Activated T-cell treated with anti-CD3 and anti-CD28 coated beads, Interleukin-2, amount 50 U/mL, for 1 hour (primary cell): ENCODE measurements at places on chromosomes 7 and 10.

DNA sequence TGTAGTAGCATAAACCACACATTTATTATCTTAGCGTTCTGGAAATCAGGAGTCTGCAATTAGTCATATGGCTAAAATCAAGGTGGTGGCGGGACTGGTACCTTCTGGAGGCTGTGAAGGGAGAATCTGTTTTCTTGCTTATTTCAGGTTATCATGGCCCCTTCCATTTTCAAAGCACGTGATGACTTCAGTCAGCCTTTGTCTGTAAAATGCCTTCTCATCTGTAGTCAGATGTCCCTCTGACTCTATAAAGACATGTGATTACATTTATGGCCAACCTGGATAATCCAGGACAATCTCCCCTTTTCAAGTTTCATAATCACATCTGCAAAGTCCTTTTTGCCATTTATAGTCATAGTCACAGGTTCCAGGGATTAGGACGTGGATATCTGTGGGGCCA is 15.5 kb upstream of the ZNF248 start:
- no peak for DNase-seq

DNA sequence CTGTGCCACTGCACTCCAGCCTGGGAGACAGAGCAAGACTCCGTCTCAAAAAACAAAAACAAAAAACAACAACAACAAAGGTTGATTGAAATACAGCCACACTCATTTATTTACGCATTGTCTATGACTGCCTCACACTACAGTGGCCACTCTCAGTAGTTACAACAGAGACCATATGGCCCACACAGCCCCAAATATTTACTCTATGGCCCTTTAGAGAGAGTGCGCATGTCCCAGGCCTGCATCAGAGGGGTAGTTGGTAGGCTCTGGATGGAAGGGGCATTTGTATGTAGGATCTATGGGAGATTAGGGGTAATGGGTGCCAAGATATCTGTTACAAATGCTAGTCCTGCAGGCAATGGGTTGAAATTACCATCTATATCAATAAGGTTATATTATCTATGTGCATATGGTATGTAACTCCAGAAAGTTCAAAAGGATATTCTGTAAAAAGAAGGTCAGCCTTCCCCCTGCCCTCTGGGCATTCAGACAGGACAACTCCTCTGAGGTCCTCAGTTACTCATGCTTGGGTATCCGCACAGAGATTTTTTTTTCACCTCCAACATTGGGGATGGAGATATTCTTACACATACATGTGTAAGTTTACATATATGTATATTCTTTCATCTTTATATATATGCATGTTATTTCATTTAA is 56.3 kb downstream of the DENND2A start:
- no peak for DNase-seq

DNA sequence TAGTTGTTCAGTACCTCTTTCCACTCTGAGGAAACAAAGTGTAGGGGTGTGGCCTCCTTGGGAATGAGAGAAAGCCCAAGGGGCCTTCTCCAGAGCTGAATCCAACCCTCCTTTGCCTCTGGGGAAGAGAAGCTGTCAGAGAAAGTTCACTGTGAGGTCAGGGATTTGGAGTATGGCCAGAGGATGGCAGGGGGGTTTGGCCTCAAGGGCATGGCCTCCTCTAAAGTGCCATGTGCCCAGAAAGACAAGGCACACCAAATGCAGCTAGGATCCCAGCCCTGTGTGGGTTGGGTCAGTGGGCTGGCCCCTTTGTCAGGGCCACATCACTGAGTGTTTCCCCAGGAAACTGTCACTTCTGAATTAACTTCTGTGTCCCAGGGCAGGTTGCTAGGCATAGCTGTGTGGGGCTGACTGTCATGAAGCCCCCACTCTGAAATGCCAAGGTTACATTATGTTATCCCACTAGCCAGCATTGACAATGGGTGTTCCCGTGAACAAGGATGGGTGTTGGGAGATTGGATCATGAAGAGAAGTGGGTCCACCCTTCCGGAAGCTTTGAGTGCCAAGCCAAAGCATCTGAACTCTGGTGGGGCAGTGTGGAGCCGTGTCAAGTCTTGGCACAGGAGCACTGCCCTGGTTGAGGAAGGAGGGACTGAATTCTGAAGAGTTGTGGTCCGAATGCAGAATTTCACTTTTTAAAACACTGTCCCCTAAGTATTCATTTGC is 123.3 kb downstream of the ZMIZ1 start:
- DNase-seq = no peak

DNA sequence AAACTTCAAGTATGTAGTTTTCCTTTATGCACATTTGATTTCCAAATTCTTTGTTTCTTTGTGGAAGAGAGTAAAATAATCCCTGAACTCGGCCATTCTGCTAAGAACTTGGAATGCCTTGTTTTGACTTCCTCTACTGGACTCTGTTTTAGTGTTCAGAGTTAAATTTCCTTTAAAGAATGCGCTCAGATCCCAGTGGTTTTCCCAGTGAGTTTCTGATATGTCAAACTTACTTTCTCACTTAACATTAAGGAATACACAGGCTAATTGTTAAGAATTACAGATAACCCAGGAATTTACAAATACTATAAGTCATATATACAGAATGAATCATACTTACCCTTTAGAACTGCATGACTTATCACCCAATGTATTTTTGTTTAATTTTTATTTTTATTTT is 1067.6 kb upstream of the CELF2 start:
- DNase-seq = no peak

GRCh38 chr10:77925795-77926565 is 575 bp downstream of the DLG5 start:
- peak; percentile 30 for DNase-seq

- DNase-seq = no peak
Measured at GRCh38 chr10:120606051-120606764, 149.2 kb downstream of the PLPP4 start.

DNA sequence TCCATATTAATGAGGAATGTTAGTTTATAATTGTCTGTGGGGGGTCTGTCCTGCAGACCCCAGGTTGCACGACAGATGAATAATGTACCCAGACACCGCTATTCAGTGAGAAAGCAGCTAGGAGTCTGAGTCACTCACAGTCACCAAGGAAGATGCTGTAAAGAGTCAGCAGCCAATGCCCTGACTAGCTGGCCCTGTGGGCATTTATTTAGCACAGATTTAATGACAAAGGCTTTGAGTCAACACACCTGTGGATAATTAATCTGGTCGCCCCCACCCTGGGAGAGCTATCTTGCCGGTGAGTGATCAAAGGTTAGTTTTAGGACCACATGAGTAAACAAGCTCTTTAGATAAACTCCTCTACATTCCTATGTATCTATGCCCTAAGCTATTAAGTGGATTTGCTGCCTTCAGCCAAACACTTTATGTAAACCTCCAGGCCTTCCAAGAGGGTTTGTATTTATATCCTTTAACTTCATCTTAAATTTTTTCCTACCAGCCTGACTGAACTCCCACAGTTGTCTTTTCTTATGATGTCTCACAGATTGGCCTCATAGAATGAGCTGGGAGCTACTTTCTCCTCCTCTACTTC is 180.0 kb upstream of the ADCY1 start:
- DNase-seq = no peak

GRCh38 chr10:64468219-64468618 is 947.0 kb downstream of the REEP3 start:
- DNase-seq = no peak

DNA sequence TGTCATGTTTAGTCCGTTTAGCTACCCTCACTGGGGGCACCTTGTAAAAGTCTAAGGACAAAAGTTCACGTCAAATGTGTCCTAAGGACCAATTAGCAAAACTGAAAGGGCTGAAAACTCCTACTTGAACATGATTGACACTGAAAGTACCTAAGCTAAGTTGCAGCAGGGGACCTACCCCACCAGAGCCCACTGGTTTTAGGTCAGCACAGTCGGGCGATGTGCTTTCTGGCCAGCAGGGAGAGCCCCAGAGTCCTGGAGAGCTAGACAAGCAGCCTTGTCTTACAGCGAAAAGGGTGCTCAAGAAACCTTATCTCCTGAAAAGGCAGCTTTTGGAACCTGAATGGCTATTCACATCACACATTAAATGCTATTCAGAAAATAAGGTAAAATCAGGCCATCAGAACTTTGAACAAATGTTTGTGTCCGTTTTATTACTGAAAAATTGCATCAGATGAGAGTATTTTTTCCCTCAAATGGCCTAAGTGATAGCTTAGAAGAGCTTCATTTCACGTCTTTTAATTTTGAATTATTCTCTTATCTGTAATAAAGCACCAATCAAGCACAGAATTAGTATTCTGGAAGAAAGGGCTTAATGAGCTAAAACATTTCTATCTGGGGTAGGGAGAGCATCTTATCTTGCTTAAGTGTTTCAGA is 52.2 kb upstream of the MKI67 start:
- peak; percentile 44 for DNase-seq

DNA sequence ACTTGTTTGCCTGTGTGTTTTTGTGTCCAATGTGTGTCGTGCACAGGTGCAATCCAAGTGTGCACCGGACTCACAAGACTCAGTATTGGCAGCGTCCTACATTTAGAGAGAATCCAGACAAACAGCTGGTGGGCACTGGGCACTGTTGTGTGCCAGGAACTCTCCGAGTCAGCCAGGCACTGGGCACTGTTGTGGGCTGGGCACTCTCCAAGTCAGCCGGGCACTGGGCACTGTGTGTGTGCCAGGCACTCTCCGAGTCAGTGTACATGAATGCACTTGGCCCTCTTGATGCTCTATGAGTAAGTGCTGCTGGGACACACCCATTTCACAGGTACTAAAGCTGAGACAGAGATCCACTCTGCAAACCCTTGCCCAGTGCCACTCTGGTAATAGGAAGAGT is 303.5 kb downstream of the PTPRN2 start:
- DNase-seq = no peak

DNA sequence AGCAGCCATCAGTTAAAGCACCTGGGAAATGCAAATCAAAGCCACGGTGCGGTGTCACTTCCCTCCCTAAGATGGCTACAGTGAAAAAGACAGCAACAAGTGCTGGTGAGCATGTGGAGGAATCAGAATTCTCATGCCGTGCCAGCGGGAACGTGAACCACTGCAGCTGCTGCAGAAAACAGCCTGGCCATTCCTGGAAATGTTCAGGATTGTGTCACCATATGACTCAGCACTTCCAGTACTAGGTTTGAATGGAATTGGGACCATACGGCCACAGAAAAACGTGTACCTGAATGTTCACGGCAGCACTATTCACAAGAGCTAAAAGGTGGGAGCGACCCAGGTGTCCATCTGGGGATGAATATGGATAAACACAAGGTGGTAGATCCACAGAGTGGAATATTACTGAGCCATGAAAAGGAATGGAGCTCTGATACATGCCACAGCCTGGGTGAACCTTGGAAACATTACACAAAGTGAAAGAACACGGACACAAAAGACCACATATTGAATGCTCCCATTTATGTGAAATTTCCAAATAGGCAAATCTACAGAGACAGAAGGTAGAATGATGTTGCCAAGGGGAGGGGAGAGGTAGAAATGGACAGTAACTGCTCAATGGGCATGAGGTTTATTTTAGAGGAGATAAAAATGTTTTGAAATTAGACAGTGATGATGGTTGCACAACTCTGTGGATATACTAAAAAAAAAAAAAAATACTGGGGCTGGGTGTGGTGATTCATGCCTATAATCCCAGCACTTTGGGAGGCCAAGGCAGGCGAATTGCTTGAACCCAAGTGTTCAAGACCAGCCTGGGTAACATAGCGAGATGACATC is 61.6 kb downstream of the MICALL2 start:
- no peak for DNase-seq
